ENCODE measurements at places on chromosomes 16 and 17. TPM values are rescaled to one million over a fixed set of nuclear protein-coding genes. Genes with fewer than 3 reads are reported as not detected.

DNA sequence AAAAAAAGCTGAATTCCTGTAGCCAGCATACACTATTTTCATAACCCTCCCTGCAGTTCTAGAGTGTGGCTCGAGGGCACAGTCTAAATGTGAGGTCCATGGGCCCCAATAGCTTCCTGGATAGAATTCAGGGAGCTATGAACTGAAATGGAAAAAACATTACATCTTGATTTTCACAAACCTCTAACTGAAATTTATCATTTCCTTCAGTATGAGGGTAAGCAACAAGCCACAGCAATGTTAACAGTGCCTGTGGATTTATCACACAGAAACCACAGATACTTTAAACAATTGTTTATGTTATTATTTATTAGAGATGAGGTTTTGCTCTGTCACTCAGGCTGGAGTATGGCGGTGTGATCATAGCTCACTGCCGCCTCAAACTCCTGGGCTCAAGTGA lies 18.2 kb downstream of the TMEM92 start:
- DNase-seq = no peak

DNA sequence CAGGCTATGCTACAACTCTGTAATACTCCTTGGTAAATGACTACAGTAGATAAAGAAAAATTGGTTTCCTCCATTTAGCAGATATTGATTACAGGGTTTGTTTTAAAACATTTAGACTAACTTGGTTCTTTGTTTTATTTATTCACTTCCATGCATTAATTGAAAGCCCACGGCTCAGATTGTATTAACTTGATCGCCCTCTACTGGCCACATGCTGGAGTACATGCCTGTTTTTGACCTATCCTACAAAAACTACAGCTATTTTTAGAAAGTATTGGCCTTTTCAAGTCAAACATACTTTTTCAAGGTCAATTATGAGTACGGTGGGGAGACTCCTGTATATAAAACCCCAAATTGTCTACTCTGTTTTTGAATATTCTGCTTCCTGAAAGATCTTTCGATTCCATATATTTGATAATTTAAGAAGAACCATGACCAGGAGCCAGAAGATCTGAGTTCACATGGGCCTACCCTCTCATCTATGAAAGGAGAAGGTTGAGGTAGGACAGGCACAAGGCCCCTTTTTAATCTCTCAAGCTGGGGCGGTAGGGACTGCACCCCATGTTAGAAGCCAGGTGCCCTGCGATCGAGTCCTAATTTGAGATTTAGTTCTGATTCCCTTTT lies 51.8 kb downstream of the CA10 start:
- DNase-seq = peak; percentile 69

DNA sequence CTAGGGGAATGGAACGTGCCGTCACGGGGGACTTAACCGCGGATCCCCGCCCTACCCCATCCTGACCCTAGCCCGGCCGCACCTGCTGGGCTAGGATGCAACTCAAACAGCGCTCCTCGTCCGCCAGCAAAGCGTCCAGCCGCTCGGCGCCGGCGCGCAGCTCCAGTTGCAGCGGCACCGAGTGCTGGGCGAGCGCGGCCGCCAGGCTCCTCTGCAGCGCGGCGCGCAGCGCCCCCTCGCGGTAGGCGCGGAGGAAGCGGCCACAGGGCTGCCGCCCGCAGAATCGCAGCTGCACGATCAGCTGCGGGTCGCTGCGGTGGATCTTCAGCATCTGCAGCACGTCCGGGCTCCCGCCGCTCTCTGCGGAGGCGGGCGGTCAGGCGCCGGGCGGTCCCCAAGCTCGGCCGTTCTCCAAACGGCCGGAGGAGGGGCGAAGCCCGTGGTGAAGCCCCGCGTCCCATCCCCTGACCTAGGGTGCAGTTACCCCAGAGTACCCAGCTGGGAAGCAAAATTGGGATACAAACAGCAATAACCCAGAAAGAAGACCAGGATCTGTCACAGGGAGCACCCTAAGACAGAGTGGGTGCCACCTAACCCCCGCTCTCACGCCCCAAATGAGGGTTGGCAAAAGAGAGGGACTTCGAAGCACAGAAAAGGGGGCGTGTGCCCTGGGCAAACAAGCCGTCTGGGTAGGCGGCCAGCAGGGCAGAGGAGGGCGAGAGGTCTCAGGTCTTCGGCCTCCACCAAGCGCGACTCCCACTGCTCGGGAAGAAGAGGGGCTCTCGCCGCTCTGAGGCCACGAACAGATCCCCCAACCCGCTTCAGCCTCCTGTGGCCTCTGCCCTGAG lies 4.2 kb downstream of the TRADD start:
- DNase-seq = peak; percentile 94

- DNase-seq = peak; percentile 55
These were observed at the start of gene CENPT for GRCh38 chr16:67847064-67847861. Gene CENPT (minus strand): TSS chr16:67847693. CDS start chr16:67833859, 13,834 bp downstream.

- DNase-seq = no peak
These were observed 1565.2 kb upstream of the GOT2 start for GRCh38 chr16:60299241-60299776.

GRCh38 chr17:50452630-50453300 lies 15.9 kb downstream of the CHAD start:
- no peak for DNase-seq

DNA sequence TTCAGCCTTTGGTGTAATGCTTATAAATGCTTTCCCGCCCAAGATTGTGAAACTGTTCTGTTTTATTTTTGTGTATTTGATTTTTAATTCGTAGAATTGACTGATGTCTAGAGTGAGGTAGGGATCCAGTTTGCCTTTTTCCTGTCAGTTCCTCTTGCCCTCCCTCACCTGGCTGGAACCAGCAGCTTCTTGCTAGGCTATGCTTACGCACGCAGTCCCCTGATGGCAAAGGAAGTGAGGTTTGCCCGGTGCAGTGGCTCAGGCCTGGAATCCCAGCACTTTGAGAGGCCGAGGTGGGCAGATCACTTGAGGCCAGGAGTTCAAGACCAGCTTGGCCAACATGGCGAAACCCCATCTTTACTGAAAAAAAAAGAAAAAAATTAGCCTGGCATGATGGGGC lies 51.9 kb downstream of the RAB11FIP4 start:
- DNase-seq = no peak

- no peak for DNase-seq
These were observed 5.3 kb downstream of the ANKRD11 start for GRCh38 chr16:89484923-89485679.

DNA sequence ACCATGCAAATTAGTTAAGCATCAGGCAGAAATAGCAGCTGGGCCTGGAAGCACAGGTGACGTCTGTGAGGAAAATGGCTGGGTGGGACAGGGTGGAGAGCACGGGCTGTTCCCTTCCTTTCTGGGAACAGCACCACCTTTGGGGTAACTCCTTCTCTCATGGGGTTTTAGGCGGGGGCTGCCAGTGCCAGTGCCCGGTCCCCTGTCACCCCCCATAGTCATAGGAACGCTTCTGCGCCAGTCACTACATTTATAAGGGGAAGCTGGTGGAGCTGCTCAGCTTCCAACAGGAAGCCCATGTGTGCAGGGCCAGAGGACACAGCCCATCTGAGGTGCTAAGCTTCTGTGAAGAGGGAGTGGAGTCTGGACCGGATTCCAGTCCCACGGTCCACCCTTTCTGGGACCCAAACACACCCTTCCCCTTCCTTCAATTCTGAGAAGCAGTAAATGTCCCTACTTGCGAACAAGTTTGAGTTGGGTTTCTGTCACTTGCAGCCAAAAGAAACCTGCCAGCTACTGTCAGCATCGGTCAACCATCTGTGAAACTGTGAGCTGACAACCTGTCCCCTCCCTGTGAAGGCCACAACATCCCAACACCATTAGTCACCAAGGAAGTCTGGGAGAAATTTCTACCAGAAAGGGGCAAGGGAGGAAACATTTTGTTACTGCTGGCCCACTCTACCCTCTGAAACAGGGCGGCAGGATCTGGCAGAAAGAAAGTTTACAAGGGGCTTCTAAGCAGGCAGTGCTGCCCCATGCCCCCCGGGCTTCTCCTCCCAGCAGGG lies 86.0 kb upstream of the AMZ2 start:
- no peak for DNase-seq

- no peak for DNase-seq
These were observed 20.6 kb downstream of the MAP3K14 start for GRCh38 chr17:45296003-45296832.

- no peak for DNase-seq
These were observed 209.4 kb upstream of the GSE1 start for GRCh38 chr16:85403693-85404092.

DNA sequence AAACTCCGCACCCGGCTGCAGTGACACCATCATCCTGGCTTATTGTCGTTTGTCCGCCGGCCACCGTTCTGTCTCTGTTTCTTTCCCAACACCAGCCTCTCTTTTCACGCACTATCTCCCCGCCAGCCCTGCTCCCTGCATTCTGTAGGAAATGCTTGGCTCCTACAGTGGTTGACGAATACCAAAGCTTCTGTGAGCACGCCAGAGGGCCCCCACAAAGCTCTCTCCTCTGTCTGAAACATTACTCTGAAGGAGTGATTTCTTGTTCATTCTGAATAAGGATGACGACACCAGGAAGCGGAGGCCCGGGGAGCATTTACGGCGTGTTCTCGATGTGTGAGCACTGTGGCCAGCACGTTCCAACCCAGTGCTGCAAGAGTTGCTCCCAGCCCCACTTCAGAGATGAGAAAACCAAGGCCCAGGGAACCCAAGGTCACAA lies 58.8 kb downstream of the ADCY9 start:
- DNase-seq = no peak

- no peak for DNase-seq
These were observed 4.2 kb downstream of the MYO15B start for GRCh38 chr17:75591722-75592302.

DNA sequence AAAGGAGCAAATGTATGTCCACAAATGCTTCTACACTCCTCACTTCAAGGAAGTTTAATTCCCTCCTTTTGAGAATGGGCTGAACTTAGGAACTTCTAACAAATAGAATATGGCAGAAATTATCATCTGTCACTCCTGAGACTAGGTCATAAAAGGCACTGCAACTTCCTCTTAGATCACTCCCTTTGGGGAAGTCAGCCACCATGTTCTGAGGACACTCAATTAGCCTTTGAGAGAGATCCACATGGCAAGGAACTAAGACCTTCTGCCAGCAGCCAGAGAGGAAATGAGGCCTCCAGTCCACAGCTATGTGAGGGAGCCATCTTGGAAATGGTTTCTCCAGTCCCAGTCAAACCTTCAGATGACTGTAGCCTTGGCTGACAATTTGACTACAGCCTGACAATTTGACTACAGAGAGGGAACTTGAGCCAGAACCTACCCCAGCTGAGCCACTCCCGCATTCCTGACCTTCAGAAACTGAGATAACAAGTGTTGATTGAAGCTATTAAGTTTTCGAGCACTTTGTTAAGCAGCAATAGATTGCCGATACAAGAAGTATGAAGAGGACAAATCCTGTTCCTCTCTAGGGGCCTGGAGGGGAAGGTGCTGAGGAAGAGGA lies 113.4 kb upstream of the SEC14L1 start:
- DNase-seq = no peak

GRCh38 chr16:4075534-4075933 lies 40.7 kb downstream of the ADCY9 start:
- no peak for DNase-seq

GRCh38 chr16:3274490-3274889 lies 8.8 kb upstream of the ZNF263 start:
- DNase-seq = no peak

Gene SPATA22
- not detected for polyA plus RNA-seq

Gene TMEM220
- 3.1 TPM for polyA plus RNA-seq

Gene RNU2-1
- polyA plus RNA-seq = not detected

Gene TMEM235
- not detected for polyA plus RNA-seq

Gene ADORA2B
- polyA plus RNA-seq = 14.4 TPM

Gene CHP2
- polyA plus RNA-seq = not detected

Gene C17orf78
- not detected for polyA plus RNA-seq
